ENCODE measurements at places on chromosomes 1 and 21. TPM values are rescaled to one million over a fixed set of nuclear protein-coding genes. Genes with fewer than 3 reads are reported as not detected.

DNA sequence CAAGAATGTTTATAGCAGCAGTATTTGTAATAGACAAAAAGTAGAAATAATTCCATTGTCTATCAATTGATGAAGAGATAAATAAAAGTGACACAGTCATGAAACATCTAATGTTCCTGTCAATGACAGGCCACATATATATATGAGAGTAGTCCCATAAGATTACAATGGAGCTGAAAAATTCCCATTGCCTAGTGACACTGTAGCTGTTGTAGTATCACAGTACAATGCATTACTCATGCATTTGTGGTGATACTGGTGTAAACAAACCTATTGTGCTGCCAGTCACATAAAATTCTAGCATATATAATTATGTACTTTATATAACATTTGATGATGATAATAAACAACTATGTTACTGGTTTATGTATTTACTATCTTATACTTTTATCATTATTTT is 141.9 kb upstream of the LYPLAL1 start:
- DNase-seq = no peak

- DNase-seq = peak; percentile 40
Measured at GRCh38 chr1:53548031-53548491, 88.9 kb downstream of the DMRTB1 start.

GRCh38 chr1:32200226-32201010 is at the start of gene CCDC28B:
TSS of gene CCDC28B (plus strand) at chr1:32200595. CDS start at chr1:32201936, 1,341 bp downstream.
- DNase-seq = peak; percentile 61

DNA sequence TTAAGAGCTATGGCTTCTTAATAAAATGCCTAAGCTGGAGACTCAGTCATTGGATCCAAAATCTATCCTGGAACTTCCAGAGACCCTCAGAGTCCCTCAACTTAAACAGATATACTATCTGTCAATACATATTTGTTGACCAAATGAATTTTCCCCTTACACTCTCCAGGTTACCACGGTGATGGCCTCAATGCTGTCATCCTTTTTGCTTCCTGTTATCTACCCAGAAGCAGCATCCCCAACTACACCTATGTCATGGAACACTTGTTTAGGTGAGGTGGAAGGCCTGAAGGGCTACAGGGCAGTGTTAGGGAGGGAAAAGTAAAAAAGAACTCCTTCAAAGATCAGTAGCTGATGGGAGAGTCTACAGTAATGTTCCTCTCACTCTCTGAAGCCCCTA is 4.4 kb upstream of the C1orf56 start:
- DNase-seq = no peak

GRCh38 chr21:32093646-32094462 is 185.0 kb downstream of the MIS18A start:
- no peak for DNase-seq

DNA sequence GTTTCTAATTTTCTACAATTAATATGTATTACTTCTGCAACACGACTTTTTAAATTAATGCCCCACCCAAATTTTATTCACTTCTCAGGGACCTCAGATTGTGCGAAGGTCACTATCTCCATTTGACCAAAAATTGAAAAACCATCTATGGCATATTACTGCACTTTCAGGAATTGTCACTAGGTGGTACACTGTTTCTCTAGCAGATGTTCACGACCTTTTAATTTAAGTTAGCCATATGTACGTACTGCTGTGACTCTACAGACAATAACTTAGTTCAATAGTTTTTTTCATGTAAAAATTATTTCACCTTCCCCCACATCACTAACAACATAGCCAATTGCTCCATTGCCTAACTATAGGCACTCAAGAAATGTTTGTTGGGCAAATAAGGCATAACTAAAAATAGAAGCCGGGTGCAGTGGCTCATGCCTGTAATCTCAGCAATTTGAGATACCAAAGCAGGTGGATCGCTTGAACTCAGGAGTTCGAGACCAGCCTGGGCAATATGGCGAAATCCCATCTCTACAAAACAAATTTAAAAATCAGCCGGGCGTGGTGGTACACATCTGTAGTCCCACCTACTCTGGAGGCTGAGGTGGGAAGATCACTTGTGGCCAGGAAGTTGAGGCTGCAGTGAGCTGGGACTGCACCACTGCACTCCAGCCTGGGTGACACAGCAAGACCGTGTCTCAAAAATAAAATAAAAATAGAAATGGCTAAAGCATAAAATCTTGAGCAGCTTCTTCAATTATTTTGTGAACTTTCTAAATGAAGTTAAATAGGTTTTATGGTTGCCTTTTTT is 75.7 kb upstream of the PKN2 start:
- DNase-seq = no peak

DNA sequence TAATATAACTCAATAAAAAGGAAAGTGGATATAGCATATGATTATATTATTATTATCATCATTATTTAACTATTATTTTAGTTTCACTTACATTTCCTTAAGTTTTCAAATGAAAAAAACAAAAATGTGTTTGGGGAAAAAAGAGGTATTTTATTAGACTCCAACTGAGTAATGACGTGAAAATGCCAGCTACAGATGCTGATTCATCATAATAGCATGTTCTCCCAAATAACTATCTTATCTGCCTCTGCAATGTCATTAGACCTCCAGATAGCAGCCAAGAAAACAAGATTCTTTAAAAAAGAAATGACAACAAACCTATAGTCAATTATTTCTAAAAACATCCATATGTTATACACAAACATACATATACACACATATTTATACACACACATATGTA is 1071.9 kb upstream of the TMPRSS15 start:
- no peak for DNase-seq

DNA sequence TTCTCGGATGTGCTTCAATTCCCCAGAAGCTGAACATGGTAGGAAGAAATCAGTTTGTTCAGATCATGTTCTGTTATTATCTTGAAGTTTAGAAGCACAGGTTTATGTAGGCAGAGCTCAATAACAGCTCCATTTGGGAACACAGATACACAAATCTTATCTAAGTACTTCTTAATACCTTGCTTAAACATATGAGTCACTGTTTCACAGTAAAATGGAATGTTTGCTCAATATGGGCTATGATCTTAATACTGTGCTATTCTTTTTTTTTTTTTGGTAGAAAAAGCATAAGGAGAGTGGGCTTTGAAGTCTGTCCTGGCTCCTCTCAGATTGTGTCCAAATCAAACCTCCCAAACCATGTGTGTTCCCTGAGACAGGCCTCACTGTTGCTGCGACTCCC is 13.4 kb downstream of the PROK1 start:
- no peak for DNase-seq

GRCh38 chr1:24699628-24700027 is 45.6 kb upstream of the CLIC4 start:
- DNase-seq = no peak

DNA sequence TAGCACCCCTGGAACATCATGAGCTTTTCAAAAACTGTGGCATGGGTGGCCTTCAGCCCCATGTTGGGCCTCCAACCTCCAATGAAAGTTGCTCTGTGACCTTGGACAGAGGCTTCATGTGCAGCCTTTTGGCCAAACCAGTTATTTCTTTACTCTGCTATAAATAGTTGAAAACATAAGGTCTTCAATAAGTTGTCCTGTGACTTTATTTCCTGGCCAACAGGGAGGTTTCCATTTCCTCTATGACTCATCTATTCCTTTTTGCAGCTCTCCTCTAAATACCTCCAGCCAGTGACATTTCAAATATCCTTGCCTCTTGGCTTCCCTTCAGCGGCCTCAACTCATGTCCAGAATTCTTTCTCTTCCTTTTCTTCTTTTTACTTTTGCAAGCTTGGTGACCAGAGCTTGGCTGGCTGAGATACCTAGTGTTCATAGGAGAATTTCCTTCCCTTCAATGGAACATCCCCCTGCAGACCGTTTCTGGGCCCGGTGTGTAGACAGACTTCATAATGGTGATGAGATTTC is 22.7 kb upstream of the TRIM67 start:
- DNase-seq = no peak

DNA sequence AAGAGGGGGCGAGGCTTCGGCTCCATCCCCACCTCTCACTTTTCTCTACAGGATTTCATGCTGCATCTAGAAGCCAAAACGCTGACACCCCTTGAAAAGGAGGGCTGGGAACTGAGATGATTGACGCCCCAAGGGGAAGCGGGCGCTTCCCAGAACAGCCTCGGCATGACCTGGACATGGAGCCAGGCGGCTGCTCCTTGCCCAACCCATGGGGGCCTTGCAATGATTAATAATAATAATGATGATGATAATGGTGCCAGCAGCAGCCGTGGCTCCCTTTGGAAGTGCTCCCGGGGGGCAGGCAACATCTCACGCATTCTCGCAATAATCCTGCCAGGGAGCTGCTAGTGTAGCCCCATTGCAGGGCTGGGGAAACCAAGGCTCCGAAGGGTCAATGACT is 78.2 kb downstream of the RAP1GAP start:
- DNase-seq = no peak

GRCh38 chr1:170067253-170067819 is 7.2 kb downstream of the KIFAP3 start:
- no peak for DNase-seq

DNA sequence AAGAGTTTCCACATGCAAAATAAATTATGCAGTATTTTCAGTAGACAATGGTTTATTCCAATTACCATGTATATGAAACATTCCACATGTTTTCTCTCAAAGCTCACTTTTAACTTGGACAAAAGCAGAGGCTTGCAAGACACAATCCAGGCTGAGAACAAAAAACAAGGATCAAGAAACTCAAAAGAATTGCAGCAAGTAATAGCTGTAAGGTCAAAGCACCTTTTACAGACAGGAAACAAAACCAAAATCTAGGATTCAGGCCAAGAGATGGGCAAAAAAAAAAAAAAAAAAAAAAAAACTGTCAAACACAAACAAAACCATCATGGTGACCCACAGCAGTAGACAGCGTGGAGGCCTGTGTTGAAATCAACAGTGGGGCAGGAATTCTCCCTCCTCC is 9.3 kb downstream of the RGS1 start:
- DNase-seq = no peak

DNA sequence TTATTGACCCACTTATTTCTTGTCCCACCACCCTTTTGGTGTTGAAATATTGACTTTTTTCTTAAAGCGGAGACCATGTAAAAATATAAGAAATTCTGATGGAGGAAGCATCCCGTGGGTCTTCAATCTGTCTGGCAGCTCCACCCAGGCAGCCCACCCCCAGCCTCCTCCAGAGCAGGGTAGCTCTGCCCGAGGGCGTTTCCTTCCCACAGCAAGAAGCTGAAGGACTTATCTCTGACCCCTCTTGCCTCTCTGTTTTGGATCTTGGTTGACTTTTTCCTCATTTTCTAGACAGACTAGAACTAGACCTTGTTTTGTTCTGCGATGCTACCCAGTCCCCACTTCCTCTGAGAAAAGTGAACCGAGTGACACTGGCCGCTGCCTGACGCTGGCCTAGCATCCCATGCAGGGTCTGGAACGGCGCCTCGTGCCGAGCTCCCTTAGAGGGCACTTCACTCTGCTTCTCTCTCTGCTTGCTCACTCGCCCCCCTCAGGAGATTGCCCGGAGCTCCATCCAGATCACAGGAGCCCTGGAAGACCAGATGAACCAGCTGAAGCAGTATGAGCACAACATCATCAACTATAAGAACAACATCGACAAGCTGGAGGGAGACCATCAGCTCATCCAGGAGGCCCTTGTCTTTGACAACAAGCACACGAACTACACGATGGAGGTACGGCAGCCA is 40.4 kb upstream of the MTR start:
- no peak for DNase-seq

DNA sequence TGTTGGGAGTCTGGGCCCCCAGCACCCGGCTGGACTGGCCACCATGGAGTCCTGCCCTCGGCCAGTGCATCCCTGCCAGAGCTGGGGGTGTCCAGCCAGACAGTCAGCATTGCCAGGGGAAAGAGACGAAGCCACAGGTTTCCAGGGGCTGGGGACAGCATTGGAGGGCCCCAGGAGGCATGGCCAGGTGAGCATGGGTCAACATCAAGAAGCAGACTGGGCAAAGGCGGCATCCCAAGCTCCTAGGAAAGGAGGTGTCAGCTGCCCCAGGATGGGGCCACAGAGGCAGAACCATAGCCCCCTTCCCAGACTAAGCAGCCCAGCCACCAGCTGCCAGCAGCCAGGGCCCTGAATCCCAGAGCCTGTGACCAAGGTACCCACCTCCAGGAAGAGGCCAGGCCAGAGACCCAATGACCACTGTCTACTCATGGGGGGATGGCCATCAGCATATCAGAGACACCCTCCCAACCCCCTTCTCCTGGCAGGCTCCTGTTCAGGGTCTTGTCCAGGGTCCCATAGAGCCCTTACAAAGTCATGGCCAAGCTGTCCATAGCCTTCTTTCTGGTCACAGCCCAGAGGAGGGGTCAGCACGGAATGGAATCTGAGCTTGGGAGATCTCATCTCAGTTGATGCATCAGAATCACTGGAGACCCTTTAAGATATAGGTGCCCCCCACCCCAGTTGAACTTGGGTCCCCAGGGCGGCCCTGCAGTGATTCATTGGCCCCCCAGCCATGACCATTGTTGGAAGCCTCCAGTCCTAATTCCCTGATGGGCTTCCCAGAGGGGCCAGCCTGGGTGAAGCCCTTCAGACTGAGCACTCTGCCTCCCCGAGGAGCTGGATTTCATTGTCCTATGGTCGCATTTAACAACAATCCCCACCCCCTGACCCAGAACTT is 32.5 kb downstream of the WNT3A start:
- DNase-seq = no peak

GRCh38 chr1:151978922-151979321 is 14.7 kb downstream of the S100A10 start:
- no peak for DNase-seq

- DNase-seq = no peak
Measured at GRCh38 chr1:17802945-17803344, 47.8 kb downstream of the ACTL8 start.

GRCh38 chr1:118504867-118505266 is 319.8 kb upstream of the SPAG17 start:
- no peak for DNase-seq

DNA sequence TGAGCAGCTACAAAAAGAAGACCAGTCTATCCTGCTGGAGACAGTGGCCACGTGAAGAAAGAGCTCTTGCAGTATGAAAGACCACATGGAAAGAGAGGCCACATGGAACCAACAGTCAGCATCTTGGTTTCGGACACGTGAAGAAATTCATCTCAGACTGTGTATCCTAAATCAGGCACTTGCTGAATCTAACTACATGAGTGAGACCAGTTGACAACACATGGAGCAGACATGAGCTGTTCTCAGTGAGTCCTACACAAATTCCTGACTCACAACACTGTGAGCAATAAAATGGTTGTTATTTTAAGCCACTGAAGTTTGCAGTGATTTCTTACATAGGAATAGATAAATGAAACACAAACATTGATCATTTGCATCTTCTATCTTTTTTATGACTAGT is 2.4 kb upstream of the TAF1A start:
- no peak for DNase-seq

TAS1R1 gene
- 0.27 TPM for total RNA-seq

ZBTB18 gene
- total RNA-seq = 21.3 TPM

HDGF gene
- total RNA-seq = 146 TPM

TMCC2 gene
- total RNA-seq = 3.0 TPM

TAS1R2 gene
- not detected for total RNA-seq

PTPRU gene
- 35.1 TPM for total RNA-seq

FNBP1L gene
- 40.6 TPM for total RNA-seq

OVAAL gene
- total RNA-seq = not detected

NIBAN1 gene
- 44.8 TPM for total RNA-seq

GIPC2 gene
- 2.9 TPM for total RNA-seq

All from lower lobe of right lung (tissue), 2 donors.